ENCODE measurements at places on chromosomes 7 and 10.

DNA sequence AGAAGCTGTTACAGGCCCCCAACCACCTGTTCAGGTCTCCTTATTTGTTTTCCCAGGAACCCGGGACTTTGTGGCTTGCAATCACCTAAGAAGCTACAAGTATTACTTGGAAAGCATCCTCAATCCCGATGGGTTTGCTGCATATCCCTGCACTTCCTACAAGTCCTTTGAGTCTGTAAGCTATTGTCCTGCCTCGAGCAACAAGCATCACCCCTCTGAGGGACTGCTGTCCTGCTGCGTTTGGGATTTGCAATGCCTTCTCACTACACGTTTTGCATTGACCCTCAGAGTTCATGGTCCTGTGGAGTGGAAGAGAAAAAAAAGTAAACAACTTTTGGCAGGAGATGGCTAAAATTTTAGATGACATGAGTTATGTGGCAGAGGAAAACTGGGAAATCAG, 9.2 kb downstream of the PNLIPRP1 start:
- DNase-seq = no peak

GRCh38 chr10:107415446-107415845, 250.9 kb upstream of the SORCS1 start:
- DNase-seq = no peak

DNA sequence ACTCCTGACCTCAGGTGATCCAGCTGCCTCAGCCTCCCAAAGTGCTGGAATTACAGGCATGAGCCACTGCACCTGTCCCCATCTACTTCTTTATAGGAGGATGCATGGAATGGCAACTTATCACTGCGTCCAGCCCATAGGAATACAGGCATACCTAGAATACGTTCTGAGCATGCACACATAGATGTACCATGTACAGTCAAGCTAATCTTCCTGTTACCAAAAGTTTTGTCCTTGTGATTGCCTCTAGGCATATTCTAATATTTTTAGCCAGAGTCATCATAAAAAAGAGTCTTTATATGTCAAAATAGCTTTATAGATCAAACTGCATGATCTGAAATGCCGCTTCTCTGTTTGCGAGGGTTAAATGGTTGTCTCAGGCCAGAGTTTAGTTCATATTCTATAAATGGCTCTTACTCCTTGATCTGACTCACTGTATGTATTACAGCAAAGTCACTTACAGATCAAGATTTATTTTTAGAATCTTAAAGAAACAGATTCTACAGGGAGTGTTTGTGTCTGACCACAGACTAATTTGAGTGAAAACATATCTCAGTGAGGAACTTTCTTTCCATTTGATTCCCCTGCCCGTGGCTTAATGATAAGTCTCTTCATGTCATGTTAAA, 210.9 kb downstream of the CREB5 start:
- DNase-seq = no peak

DNA sequence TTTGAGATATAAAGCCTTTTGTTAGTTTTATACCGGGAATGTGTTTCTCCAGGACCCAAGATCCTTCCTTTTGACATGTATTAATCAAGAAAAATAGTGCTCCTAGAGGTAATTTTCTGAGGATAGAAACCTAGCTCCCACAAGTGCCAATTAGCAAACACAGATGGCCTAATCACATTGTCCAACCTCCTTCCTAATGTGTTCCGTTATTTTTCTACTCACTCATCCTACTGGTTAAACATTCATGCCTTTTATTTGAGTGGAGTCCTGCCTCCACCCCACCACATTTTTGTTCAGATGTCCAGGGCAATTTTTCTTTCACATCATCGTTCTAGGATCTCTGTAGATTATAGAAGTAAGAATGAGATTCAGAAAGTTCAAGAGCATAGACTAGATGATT, 610.0 kb upstream of the MBL2 start:
- no peak for DNase-seq

GRCh38 chr10:24303522-24304310, 94.8 kb downstream of the KIAA1217 start:
- no peak for DNase-seq

GRCh38 chr10:23158370-23158769, 33.7 kb upstream of the PTF1A start:
- no peak for DNase-seq

DNA sequence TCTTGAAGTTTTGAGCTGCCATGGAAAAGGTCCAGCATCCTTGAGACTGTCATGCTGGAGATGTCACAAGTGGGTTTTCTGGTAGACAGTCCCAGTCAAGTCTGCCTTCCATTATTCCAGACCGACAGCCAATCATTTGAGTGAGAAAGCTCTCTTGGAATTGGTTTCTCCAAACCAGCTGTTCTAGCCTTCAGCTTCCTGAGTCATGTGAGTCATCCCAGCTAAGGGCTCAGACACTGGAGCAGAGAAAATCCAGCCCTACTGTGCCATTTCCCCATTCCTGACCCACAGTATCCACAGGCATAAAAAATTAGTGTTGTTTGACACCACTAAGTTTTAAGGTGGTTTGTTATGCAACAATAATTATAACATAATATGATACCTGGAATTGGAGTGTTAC, 219.0 kb downstream of the ADRA2A start:
- no peak for DNase-seq

- no peak for DNase-seq
Observed at GRCh38 chr10:132113206-132113605, 47.5 kb downstream of the JAKMIP3 start.

GRCh38 chr7:113338071-113338696, 219.8 kb upstream of the SMIM30 start:
- DNase-seq = no peak

DNA sequence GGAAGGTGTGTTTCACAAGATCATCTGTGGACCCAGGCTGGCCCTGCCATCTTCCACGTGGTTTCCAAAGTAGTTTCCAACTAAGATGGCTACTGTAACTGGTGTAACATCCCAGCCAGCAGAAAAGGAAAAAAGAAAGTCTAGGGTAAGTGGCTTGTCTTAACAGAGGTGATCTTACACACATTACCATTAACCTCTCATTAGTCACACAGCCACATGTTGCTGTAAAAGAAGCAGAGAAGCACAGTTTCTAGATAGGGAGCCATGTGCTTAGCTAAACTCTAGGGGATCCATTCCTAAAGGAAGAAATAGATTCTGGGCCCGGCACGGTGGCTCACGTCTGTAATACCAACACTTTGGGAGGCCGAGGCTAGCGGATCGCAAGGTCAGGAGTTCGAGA, 54.3 kb downstream of the ZNF438 start:
- DNase-seq = no peak

- no peak for DNase-seq
Observed at GRCh38 chr7:39247576-39247975, 269.9 kb downstream of the POU6F2 start.

DNA sequence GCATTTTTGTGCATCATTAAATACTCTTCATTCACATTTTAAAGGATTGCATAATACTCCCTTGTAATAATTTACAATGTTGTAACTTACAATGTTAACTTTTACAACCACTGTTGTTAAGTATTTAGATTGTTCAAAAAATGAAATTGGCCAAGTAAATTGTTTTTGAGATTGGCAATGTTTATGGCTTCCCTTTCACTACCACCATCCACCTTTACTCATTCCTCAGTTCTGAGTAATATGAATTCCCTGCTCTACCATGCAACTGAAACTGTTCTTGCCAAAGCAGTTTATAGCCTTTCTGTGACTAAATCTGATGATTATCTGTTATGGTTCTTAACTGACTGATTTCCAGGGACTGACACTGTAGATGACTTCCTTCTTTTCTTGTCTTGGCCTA, 80.5 kb upstream of the TMEM106B start:
- DNase-seq = peak; percentile 30

GRCh38 chr7:16417906-16418305, 3.4 kb downstream of the CRPPA start:
- no peak for DNase-seq

DNA sequence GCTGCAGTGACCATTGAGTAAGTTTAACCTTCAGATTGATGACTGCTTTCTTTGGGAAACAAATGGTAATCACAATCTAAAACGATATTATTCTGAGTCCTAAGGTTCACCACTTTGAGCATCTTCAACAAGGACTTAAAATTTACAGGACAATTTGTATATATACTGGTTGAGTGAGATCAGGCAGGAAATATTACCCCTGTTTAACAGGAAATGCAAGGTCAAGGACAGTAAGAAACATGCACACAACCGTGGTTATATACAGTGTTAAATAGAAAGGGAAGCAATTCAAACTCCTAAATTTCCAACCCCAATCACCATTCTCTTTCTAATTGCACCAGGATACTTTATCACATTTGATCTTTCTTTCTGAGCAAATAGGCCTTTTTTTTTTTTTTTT, 96.1 kb downstream of the ZNF277 start:
- DNase-seq = no peak

DNA sequence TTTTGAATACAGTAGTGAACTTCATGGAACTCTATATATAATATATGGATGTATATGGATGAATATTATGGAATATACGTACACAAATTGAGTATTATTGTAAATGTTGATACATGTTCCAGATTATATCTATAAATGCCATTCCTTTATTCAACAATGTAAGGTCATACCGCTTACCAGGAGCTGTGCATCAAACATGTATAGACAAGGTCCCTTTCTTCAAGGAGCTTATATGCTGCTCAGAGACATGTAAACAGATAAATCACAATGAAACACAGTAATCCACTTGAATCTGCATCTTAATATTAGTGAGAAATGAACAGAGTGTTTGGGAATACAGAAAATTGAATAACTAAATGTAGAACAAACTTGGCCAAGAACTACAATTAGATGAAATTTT, 898 bp upstream of the SEM1 start:
- DNase-seq = no peak

DNA sequence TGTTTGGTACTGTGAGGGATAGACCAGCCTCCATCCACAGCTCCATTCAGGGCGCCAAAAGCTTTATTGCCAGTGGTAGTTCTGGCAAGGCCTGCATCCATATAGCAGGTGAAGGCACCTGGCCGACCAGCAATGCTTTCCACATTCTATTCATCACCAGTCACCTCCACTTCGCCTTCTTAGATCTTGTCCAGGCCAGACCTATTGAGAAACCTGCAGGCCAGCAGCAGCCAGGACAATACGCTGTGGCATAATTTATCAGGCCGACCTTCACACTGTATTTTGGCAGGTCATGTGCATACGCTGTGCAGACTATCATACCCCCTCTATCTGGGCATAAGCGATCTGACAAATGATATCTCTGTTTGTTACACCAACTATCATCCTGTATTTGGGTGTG, 15.2 kb upstream of the KNDC1 start:
- DNase-seq = no peak

GRCh38 chr7:83681200-83681778, 32.4 kb upstream of the SEMA3E start:
- DNase-seq = no peak

DNA sequence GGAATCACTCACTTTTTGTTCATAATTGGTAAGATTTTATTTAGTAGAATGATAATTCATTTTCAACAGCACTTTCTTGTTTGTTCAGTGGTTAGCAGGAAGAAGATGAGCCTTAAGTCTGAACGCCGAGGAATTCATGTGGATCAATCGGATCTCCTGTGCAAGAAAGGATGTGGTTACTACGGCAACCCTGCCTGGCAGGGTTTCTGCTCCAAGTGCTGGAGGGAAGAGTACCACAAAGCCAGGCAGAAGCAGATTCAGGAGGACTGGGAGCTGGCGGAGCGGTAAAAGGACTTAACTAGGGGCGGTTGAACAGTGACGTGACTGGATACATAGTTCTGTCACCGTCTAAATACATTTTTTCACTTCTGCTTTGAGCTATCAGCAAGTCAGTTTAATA, 31.3 kb downstream of the RABGEF1 start:
- no peak for DNase-seq

DNA sequence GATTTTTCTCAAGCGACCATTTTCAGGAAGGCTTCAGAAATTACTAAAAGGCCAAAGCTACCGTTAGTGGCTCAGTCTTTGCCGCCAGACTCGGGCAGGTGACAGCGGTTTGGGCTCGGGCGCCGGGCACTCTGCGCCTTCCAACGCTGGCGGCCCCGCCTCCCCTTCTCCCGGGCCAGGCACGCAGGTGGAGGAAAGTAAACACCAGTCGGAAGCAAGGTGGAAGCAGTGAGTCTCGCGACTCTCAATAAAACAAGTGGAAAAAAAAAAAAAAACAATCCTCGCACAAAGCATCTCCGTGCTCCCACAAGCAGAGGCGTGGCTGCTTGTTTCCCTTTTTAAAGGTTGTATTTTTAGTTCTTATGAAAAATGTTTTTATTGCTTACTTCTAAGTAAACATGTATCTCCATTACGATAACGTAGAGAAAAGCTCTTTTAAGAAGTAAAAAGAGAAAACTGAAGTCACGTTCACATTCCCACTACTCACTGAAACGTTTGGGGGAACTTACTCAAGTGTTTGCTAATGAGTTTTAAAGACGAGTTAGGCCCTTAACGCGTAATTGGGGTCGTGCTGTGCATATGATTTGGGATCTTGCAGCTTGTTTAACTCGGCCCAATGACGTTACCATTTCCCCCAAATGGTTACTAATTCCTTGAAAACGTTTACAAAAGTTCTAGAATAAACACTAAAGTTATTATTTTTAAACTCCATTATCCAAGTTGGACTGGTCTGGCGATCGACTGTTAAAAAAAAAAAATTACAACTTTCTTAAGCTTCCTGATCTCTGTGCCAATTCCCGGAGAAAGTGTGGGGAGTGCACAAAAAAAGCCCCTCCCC, 864 bp downstream of the CDCA7L start:
- peak; percentile 54 for DNase-seq

DNA sequence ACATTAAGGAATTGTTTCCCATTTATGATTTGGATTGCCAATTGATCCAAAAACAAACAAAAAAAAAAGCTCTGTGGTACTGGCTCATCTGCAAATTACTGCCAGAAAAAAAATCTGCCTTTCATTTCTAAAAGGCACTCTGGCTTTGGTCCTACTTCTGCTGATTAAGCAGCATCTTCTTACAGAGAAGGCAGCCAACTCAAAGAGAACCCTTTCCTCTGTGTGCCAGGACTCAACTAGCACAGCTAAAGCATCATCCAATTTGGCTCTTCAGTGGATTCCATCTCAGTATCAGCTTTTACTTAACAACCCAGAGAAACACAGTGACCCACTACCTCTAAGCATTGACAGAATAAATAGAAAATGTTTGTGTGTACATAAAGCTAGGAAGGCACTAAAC, 80.6 kb downstream of the GSAP start:
- DNase-seq = no peak

DNA sequence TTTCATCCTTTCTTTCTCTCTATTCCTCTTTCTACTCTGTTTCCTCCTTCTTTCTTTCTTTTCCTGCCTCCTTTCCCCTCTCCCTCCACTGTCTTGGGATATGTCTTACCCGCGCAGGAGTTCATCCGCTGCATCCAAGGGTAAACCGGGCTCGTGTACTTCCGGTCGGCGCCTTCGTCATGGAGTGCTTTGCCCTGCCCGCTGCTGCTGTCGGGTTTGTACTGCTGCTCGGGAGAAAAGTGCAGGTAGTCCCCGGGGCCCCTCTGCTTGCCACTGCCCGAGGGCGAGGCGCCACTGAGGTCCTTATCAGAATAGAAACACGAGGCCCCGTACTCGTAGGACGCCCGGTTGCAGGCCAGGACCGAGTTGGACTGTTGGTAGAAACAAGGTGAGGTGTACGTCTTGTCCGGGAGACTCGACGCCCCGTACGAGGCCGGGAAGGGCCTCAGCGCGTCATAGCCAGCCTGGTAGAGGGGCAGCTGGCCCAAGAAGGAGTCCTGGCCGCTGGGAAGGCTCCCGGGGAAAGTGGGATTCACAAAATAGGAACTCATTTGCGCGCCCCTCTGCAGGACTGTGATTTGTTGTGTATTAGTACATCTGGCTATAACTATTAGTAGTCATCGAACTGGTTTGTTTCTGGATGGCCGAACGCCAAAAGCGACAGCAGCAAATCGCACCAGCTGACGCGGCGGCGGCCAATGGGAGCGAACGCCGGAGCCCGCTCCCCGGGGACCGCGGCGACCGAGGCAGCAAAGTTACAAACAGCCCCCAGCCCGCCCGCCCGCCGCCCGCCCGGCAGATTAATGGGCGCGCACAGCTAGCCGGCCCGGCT, at the start of gene HOXA6:
TSS of gene HOXA6 (minus strand) at position 576 of the 832 bp plus-strand sequence. CDS start at position 551, 25 bp downstream.
- DNase-seq = no peak
